ENCODE measurements at places on chromosomes 3 and 15.

DNA sequence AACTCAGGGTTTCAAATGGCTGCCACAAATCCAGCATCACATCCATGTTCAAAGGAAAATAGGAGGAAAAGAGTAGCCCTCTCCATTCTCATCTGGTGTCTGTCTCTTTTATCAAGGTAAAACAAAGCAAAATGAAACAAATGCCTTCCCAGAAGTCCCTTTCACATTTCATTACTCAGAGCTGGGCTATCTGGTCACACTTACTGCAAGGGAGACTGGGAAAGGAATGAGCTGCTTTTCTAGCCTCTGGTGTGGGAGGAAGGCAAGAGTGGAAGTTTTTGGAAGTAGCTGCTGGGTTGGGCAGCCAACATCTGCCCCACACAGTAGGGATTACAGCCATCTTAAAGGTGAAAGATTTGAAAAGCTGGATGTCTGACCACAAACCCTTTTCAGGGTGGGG, 51.8 kb downstream of the KLF15 start:
- DNase-seq: no peak

GRCh38 chr3:172595664-172596393, 72.6 kb upstream of the TNFSF10 start:
- DNase-seq: no peak

GRCh38 chr3:170145278-170145677, 36.3 kb downstream of the PHC3 start:
- no peak for DNase-seq

GRCh38 chr3:46666453-46666845, 27.0 kb downstream of the ALS2CL start:
- no peak for DNase-seq

GRCh38 chr3:122930063-122930997, 97.2 kb downstream of the SEMA5B start:
- DNase-seq: no peak

DNA sequence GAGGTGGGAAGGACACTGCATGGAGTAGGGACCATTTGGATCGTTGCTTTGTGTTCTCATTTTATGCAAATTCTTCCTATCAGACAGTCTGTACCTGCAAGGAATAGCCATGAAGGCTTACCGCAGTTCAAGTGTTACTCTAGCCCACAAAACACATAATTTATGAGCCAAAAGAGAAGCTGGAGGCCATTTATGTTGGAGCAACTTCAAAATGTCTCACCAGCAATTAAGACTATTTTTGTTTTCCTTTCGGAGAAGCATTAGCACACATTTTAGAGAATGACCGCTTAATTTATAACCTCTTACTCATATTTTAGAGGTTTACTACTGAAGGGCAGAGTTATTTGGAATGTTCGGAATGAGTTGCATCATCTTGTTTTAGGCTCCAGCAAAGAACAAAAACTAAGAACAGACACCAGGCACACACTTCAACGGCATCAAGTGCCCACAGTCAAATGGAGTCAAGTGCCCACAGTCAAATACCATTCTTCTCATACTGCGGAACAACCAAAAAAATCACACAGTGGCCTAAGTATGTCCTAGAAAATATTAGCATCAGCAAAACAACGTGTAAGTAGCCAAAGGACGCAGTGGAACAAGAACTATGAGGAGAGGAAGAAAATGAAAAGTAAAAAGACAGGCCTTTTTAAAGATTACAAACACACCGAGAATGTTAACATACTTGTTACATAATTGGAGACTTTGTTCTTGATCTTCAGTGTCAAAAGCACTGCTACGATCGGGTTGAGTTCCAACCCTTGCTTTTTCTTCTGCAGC, 17.5 kb upstream of the GOLGA8J start:
- DNase-seq: no peak

GRCh38 chr3:71271596-71271995, 311.9 kb downstream of the FOXP1 start:
- no peak for DNase-seq

DNA sequence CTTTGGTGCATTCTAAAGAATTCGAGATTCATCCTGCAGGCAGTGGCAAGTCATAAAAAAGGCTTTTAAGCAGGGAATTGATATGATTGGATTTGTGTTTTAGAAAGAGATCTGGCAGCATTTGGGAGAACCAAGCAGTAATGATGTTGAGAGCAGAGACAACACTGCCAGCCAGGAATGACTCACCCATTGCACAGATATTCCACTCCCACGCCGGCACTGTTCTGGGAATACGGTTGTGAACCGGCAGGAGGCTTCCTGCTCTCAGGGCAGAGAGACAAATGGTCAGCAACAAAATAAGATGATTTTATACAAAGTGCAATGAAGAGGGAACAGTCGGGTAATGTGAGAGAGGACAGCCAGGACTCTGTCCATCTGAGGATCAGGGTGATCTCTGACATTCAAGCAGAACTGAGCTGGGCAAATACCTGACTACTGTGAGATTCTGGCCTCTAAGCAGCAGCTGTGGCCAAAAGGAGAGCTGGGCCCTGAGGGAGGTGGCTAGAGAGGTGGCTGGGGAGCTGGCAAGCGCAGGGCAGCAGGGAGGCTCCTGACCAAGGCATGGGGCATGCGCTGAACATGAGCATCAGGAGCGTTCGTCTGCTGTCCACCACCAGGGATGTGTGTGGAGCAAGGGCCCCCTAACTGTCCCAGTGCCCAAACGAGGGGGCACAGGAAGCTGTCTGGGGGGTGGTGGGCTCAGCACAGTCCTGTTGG, 56.1 kb upstream of the PLXNA1 start:
- no peak for DNase-seq

DNA sequence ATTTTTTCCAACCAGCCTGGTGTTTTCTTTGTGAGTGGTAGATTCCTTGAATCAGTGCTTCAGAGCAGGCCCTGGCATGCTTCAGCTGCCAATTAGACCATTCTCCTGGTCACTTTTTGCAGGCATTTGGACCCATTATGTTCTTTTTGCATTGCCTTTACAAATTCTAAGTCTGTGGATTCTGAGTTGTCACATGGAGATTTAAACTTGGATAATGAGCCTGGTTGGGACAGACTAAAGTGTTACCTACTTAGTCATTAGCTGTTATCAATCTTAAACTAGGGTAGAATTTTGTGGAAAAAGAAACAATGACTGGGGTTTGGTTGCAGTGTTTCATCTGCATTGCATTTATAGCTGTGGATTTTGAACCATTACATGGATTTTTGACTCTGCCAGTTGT, 40.6 kb downstream of the ARHGEF26 start:
- no peak for DNase-seq

DNA sequence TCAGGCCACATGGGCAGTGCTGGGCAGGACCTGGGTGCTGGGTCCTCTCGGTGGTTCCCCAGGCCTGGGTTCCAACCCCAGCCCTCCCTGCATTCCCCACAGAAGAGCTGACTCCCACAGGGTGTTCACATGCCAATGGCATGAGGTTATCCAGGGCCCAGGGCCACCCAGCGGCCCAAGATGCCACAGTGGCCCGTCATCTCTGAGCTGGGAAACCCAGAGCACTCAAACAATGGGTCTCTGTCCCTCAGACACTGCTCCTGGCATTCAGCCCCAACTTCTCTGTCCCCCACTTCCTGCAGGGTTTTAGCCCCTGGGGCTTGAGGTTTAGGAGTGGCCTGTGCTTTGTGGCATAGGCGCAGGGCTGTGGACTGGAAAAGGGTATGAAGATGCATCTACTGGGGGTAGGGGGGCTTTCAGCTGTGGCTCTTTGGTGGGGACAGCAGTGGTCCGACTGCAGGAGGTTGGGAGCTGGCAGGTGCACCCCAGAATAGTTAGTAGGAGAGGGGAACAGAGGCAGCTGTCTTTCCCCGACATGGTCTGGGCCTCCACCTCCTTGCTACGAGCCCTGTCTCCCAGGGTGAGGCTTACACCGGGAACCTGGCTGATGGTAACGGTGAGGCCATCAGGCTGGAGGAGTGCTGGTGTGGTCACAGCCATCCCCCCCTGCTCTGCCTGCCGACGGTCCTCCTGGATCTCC, 1.7 kb downstream of the CCDC9B start:
- no peak for DNase-seq

DNA sequence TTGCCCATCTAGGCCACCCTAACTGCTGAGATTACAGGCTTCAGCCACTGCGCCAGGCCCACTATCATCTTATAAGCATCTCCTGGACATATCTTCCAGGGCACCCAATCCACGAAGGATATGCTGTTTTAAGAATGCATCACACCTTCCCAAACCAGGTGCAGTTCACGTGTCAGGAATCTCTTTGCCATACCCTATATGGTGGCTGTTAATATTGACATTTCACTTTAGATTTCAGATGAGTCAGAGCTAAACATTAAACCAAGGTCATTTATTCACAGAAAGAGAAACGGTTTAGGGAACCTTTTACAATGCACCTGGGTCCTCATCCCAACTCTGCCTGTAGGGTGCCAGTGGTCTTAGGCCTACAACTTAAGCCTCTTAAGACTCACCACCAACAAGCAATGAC, 85.7 kb downstream of the TBL1XR1 start:
- DNase-seq: no peak

DNA sequence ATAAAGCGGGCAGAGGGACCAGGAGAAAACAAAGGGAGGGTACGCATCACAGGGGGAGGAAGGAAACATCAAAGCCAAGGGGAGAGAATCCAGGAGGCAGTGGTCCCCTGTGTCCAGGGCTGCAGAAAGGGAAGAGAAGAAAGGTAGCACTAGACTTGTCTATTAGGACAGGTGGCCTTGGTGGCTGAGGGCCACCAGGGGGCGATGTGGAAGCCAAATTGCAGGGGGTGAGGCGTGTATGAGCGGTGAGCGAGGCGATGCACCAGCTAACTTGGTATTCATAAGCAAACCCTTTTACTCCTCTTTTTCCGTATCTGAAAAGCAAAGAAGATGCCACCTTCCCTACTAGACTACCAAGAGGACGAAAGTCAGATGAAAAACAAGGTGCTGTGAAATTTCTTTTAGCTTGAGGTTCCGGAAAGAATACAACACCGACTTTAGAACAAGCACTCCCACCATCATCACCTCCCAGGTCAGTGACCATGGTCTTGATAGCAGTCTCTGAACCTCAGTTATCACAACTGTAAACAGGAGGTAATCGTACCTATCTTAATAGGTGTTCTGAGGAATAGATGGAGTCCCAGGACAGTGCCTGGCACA, 654.4 kb upstream of the ADAMTS9 start:
- DNase-seq: no peak

DNA sequence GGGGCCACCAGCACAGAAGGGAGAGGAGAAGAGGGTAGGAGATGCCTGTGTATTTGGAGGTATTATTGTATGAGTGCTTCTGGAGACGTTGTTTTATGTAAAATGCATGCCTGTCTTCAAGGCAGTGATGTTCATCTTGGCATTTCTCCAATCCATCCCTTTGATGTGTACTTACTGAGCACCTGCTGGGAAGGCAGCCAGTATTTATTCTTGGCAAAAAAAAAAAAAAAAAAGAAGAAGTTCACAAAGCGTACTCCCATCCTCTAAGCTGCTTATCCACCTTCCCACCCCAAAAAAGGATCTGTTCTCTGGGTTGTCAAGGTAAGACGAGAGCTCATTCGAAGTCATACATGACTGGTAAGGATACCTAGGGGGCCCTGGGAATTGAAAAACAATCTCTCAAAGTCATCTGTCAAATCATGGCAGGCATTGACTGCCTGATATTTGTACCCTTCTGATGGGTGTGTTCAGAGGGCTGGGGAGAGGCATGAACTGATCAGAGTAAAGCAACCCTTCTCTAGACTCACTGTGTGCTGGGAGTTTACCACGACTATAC, 30.0 kb upstream of the SLC6A1 start:
- no peak for DNase-seq

- DNase-seq: no peak
Observed at GRCh38 chr3:51384055-51384725, 901 bp upstream of the MANF start.

- no peak for DNase-seq
Observed at GRCh38 chr15:34701536-34701935, 53.3 kb downstream of the GJD2 start.

DNA sequence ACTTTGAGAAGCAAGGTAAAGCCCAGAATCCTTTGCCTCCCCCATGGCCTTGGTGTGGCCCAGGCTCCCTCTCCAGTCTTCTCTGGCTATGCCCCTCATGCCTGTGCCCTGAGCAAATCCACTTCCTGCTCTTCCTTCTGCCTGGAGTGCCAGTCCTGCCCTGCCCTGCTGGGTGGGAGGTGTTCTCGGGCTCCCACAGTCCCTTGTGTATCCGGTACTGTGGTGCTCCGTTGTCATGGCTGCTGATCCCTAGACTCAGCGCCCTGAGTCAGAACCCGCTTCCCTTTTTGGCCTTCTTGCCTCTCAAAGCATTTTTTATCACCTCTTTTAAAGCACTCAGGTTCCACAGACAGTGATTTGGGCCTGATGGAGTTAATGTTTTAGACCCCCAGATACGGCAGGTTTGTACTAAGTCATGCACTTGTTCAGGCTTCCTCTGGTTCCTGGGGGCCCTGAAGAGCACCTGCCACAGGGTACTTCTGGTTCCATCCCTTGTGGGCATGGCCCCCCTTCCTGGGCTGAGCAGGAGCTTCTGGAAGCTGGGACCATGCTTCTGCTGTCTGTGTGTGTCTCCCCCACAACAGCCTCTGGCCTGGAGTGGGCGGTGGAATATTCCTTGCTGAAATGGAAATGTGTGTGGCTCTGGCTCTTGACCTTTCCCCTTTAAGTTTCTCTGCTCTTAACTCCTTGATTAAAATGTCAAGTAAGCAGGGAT, 29.6 kb upstream of the ADAMTS7 start:
- no peak for DNase-seq

DNA sequence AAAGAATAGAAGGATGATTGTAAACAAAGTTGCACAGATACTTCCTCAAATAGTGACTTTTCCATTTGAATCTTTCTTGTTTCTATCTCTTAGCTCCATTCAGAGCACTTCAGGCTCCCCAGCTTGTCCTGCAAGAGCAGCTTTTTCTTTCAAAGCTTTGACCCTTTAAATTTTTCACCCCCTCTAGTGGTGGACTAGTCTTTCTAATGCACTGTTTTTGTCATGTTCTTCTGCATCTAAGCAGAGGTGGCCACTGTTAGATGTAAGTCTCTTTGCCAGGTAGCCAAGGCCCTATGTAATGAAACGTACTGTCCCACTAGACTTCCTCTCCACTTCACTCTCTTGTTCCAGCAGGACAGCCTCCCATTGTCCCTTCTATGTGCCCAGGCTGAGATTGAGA, 74.0 kb upstream of the MANF start:
- no peak for DNase-seq

DNA sequence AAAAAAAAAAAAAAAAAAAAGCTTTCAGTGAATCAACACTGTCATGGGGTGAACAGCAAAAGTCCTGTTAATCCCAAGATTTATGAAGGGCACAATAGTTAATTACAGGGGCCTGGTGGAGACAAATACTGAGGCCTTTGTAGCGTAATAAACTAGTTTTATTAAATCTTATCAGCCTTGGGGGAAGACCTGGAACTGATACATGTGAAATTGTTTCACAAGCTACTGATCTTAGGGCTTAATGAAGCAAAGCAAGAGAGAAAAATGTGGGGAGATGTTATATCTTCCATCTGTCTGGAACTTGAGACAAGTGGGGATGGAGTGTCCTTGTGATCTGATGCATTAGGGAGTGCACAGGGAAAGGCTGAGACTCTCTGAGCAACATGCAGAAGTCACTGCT, 47.9 kb upstream of the OSBPL11 start:
- DNase-seq: no peak

DNA sequence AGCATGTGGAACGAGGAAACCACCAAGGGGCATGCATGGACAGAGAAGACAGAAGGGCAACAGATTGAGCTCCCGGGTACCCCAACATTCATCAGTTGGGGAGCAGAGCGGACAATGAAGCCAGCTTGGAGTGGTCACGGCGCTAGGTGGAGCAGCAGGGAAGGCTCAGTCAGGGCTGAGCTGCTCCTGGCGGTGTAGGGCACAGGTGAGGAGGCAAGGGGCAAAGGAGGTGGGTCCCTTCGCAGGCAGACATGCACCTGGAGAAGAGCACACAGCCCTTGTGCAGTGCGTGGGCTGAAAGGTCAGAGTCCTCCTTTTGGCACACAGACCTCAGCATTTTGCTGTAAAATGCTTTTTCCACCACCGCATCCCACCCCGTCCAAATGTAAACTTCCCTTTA, 90.0 kb upstream of the SLC6A6 start:
- DNase-seq: no peak
